ENCODE measurements at places on chromosomes 4 and X.
A peak's percentile ranks its signal among the peaks of the same experiment; 100 is the strongest.

GRCh38 chrX:1327651-1328304 is 8.8 kb upstream of the IL3RA start:
- DNase-seq: no peak

- no peak for DNase-seq
Observed at GRCh38 chr4:138696771-138697170, 318.8 kb upstream of the NOCT start.

DNA sequence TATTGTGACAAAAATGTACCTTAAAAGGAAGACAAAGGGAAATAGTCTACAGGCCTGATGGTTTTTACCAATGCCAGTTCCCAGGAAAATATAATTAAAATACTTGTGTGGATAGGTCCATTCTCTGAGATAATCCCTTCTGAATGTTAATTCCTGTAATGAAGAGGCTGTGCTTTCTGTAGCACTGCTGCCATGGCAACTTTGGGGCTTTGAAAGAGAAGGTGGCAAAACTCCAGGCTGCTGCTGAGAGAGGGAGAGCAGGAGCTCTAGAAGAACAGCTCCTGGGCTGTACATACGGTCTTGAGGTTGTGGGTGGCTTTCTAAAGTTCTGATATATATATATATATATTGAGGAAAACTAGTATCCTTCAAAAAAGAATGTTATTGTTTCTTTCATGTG is 125.4 kb downstream of the PDLIM5 start:
- DNase-seq: peak; percentile 21

DNA sequence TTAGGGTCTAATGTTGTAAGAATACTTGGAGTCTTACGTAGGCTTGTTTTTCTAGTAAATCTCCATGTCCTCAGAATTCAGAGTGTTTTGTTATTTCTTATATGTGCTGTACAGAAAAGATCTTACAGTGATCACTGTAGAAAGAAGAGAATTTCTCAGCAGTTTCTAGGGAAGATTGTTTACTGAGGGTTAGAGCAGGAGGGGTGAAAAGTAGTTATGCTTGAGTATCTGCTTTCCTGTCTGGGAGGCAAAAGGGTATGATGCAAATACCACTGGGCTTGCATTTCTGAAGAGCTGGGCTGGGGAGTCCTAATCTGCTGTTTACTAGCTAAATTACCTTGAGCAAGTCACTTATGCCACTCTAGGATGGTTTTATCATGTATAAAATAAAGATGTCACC is 78.2 kb downstream of the BEND4 start:
- no peak for DNase-seq

DNA sequence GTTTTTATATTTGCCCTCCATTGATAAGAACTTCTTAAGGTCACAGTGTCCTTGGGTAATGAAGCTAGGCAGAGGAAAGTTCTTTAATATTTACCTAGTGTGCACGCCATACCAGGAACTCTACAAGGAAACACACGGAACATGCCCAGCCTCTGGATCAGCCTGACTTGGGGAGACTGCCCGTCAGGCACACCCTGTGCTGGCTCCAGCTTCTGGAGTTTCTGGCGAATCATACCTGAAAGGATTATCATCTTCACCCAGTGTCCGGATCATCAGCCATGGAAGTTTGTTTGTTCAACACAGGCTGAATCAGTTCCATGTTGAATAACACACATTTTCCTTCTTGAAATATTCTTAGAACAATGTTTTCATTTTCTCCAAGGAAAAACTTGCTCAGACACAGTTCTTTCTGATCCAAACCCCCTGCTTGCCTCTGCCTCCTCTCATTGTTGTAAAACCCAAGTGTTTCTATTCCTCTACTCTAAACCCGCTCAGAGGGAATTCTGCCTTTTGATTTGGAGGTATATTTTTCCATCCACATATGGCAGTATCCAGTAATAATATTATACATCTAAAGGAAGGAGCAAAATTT is 176.7 kb downstream of the SHROOM3 start:
- DNase-seq: peak; percentile 58

- peak; percentile 12 for DNase-seq
Observed at GRCh38 chr4:11106190-11106589, 322.5 kb downstream of the HS3ST1 start.

GRCh38 chrX:70253377-70254062 is 6.5 kb downstream of the P2RY4 start:
- DNase-seq: peak; percentile 26

- no peak for DNase-seq
Observed at GRCh38 chrX:68746988-68747387, 81.8 kb upstream of the EFNB1 start.

DNA sequence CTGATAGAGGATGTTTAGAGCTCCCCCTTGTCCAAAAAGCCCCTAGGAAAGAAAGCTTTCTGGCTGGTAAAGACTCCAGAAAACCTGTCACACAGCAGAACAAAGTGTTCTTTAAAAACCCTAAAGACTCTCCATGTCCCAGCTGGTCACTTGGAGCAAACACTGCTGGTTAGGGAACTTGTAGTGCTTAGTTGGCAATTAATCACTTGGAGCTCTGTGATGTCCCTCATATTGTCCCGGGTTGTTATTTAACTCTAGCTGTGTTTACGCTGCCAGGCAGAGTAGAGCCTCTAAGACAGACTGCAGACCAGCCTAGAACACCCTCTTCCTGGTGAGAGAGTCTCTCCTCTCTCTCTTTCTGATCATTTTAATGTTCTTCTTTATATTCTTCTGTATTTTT is 267.3 kb downstream of the BCOR start:
- DNase-seq: no peak

DNA sequence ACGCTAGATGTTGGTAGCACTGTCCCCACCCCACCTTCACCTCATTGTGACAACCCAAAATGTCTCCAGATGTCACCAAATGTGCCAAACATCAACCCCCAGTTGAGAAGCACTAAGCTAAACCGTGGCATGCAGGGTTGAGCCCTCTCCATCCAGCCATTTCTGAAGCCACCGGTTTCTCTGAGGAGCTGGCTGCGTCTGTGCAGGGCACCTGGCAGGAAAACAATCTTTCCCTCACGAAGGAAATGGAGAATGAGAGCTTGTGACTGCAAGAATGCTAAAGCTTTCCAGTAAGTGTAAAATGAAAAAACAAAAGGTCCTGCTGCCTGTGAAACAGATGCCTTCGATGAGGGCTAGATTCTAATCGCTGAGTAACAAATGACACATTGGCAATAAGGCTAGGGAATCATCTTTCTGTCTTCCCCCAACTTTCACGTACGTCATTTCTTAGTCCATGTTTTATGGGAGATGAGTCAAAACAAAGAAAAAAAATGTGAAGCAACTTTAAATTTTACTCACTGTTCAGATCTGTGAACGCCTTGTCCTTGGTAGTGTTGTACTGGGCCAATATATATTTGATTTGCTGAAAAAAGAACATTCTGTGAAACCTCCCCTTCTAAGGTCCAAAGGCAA is 59.9 kb downstream of the PROM1 start:
- DNase-seq: no peak

GRCh38 chr4:142380052-142380602 is 466.0 kb downstream of the INPP4B start:
- DNase-seq: no peak

- peak; percentile 63 for DNase-seq
Observed at GRCh38 chr4:24067367-24068193, 177.7 kb upstream of the PPARGC1A start.

GRCh38 chrX:48854898-48855297 is 19.5 kb upstream of the PCSK1N start:
- DNase-seq: peak; percentile 0

DNA sequence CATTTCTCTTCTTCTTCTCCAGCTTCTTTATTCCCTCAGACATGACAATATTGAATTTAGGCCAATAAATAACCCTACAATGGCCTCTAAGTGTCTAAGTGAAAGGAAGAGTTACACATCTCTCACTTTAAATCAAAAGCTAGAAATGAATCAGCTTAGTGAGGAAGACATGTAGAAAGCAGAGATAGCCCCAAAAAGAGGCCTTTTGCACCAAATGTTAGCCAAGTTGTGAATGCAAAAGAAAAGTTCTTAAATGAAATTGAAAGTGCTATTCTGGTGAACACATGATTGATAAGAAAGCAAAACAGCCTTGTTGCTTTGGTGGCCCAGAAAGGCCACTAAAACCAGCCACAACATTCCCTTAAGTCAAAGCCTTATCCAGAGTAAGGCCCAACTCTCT is 146.2 kb upstream of the HHIP start:
- no peak for DNase-seq

DNA sequence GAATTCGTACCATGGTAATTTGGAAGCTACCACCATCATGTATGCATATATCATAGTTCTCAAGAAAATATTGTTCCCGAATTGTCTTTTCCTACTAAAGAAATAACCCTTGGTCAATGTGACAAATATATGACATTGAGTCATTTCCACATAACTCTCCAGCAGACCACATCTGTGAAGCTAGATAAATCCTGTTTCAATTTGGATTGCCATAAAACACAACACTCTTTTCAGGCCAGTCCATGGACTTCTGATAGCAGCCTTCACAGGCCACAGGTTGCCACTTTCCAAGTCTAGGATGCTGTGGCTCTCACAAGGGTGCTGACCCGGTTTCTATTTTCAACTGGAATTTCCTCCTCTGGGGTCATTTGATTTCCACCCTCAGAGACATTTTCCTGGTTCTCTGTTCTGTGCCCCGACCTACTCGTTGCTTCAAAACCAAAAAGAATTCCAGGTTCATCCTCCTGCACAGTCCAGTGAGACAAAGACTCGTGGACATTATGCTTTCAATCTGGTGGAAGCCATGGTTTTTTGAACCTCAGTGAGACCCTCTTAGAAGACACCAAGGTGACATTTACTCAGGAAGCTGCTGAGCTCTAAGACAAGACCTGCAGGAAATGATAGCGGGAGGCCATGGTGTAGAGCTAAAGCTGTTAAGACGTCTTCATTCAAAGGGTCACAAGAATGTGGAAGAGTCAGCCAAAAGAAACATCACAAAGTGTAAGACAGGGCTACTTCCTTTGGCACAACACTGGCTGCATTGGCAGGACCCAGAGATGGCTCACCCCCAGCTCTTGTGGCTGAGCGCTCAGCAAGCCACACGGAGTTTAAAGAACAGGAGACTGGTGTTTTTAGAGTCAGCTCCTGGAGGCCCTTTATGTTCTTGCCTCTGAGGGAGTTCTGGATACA is 119.8 kb downstream of the AMELX start:
- DNase-seq: no peak

DNA sequence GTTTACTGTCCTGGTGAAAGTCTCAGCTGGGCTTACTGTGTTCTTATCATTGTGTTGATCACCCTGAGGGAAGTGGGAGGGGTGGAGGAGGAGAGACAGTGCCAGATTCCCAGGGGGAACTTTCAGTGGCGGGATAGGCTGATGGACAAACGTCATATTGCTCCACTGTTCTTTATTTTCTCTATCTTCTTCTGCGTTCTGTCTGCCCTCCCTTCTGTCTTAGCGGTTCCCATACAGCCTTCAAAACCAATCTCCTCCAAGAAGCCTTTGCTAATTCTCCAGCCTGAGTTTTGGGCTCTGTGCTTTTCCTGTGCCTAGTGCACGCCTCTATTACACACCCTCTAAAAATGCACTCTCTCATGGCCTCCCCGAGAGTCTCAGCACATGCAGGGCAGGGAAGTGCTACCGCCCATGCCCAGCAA is 448.7 kb upstream of the FAT1 start:
- DNase-seq: no peak

GRCh38 chr4:147599769-147600168 is 17.4 kb upstream of the TMEM184C start:
- DNase-seq: no peak

DNA sequence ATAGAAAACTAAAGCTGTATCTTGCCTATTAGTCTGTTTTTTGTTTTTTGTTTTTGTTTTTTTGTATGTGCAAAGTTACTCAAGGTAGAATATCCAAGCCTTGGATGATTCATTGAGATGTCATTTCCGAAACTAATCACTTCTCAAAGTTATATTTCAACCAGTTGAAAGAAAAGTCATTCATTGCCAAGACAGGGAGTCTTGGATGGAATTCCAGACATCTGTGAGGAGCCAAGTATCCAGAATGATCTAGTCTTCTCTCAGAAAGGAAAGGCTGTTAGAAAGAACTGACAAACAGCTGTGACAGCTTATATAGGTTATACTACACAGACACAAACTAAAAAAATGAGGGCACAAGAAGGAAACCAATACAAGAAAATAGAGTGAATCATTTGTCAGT is 141.1 kb upstream of the NDST3 start:
- peak; percentile 79 for DNase-seq

GRCh38 chr4:59612235-59612634 is 1587.9 kb upstream of the ADGRL3 start:
- DNase-seq: peak; percentile 47

GRCh38 chr4:162700358-162700757 is 466.3 kb downstream of the NAF1 start:
- DNase-seq: no peak

- no peak for DNase-seq
Observed at GRCh38 chrX:45128896-45129454, 71.7 kb downstream of the DIPK2B start.

DNA sequence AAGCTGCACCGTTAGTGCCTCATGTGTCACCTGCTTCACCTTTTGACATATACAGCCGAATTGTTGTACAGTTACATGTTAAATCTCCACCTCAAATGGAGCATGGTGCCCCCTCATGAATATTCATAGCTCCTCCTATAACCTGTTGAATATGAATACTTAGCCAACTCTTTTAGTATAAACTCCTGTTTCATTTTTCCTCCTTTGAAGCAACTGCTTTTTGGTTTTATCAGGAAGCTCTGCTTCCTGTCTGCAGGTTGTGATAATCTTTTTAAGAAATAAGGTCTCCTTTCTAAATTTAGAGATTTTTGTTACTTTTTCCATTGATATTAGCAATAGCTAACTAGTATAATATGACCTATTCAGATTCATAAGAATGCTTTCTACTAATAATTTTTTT is 1429.2 kb upstream of the AGA start:
- no peak for DNase-seq

GRCh38 chrX:42975906-42976305 is 197.9 kb upstream of the PPP1R2C start:
- DNase-seq: no peak

- DNase-seq: peak; percentile 50
Observed at GRCh38 chr4:184417802-184418511, 56.4 kb downstream of the IRF2 start.

DNA sequence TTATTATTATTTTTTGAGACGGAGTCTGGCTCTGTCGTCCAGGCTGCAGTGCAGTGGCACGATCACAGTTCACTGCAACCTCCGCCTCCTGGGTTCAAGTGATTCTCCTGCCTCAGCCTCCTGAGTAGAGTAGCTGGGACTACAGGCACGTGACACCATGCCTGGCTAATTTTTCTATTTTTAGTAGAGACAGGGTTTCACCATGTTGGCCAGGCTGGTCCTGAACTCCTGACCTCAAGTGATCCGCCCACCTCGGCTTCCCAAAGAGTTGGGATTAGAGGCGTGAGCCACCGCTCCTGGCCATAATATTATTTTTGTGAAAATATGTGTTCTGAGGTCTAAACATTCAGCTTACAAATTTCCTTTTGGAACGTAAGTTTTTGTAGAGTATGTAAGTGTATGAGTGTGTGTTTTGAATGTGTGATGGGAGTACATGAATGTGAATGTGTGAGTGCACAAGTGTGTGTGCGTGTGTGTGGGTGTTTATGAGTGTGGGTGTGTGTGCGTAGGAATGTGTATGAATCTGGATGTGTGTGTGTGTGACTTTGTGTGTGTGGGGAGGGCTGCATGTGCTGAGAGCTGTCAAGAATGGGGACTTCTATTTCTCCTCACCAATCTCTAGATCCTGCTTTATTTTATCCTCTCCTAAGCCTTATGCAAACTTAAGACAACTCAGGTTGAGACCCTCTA is 5.7 kb upstream of the MGST2 start:
- no peak for DNase-seq

- DNase-seq: no peak
Observed at GRCh38 chr4:48039561-48039960, 23.0 kb downstream of the NIPAL1 start.

All from kidney glomerular epithelial cell (primary cell).